Fibroblast of skin of abdomen (primary cell): ENCODE measurements at places on chromosomes 4 and X.
A peak's percentile ranks its signal among the peaks of the same experiment; 100 is the strongest.

GRCh38 chrX:135354288-135354687 lies 45.0 kb downstream of the ETDC start:
- no peak for DNase-seq

DNA sequence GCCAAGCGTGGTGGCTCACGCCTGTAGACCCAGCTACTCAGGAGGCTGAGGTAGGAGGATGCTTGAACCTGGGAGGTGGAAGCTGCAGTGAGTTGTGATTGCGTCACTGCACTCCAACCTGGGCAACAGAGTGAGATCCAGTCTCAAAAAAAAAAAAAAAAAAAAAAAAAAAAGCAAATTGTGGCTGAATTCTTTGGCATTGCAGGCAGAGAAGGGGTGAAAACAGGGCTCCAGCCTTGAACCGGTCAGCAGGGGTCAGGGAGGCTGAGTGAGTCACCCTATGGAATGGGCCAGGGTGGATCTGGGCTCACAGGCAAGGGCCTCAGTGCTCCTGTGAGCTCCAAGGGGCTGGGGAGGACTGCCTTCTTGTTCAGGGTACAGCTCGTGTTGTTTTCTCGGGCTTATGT lies 13.2 kb upstream of the FAM3A start:
- DNase-seq, result no peak

GRCh38 chrX:119427024-119427794 lies 28.1 kb downstream of the SLC25A43 start:
- DNase-seq, result peak; percentile 36

GRCh38 chrX:21932292-21933002 lies 8.1 kb upstream of the SMS start:
- peak; percentile 87 for DNase-seq

DNA sequence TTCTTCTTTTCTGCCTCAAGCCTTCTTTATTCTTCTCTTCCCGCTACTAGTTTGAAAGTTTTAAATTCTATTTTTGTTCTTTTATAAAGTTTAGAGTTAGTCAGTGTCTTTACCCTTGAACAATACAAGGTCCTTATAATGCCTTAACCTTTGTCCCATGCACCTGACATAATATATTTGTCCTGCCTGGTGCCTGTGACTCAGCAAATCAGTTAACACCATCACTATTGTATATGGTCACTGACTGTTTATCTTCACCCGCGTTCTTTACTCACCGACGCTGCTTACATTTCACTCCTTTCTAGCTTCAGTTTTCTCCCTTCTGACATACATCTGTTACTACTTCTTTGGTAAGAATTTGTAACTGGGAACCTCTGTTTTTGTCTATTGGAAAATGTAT lies 5.7 kb downstream of the SMIM20 start:
- DNase-seq, result no peak

GRCh38 chrX:114162068-114162735 lies 421.7 kb upstream of the HTR2C start:
- no peak for DNase-seq

GRCh38 chrX:45596188-45596808 lies 395.6 kb upstream of the DIPK2B start:
- DNase-seq, result no peak

DNA sequence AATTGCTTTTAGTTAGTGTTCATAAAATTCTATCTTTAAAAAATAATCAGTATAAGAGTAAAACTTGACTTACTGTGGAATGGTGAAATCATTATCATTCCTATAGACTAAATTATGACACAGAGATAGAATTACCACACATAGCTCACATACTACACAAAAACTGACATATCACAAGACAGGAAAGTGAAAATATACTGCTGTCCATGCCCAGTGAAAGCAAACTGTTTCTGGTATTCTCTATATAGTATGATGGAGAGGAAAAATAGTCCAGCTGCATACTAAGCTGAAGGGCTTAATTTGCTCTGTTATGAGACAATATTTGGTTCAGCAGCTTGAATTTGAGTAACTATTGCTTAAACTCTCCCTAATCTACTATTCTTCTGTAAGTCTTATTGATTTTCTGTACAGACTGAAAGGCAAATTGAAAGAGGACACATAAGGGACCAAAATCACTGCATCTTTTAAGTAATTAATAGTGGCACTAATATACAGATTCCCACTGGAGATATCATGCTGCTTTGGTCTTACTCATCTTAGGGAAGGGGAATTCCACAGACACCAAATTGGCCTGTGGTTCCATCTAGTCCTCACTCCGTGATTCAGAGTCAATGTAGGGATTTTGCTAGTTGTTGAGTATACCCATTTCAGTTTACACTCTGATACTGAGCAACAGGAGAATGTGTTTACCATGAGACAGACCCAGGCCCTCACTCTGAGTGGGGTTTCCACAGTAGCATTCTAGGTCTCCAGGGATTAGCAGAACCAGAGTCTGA lies 47.4 kb upstream of the AGA start:
- peak; percentile 58 for DNase-seq

DNA sequence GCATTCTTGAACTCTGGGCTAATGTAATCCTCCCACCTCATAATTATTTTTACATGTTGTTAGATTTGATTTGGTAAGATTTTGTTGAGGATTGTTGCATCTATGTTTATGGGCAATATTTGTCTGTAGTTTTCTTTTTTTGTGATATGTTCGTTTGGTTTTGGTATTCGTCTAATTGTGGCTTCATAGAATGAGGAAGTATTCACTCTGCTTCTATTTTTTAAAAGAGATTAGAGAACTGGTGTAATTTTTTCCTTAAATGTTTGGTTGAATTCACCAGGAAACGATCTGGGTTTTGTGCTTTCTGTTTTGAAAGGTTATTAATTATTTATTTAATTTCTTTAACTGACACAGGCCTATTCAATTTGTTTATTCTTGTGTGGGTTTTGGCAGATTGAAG lies 161.2 kb upstream of the NUDT6 start:
- DNase-seq, result no peak

GRCh38 chr4:168059251-168059650 lies 33.1 kb upstream of the ANXA10 start:
- peak; percentile 76 for DNase-seq
